IPS DF 6.9 (cell line): ENCODE measurements at places on chromosomes 2 and 18.

GRCh38 chr2:31087491-31087890, 50.7 kb downstream of the GALNT14 start:
- no peak for DNase-seq

- DNase-seq = no peak
Measured at GRCh38 chr2:190932514-190932913, 51.9 kb downstream of the GLS start.

GRCh38 chr2:200393191-200393590, 86.7 kb downstream of the SPATS2L start:
- DNase-seq = no peak

- DNase-seq = no peak
Measured at GRCh38 chr2:12824778-12825379, 108.1 kb downstream of the TRIB2 start.

- no peak for DNase-seq
Measured at GRCh38 chr2:17190527-17190926, 327.7 kb downstream of the RAD51AP2 start.

DNA sequence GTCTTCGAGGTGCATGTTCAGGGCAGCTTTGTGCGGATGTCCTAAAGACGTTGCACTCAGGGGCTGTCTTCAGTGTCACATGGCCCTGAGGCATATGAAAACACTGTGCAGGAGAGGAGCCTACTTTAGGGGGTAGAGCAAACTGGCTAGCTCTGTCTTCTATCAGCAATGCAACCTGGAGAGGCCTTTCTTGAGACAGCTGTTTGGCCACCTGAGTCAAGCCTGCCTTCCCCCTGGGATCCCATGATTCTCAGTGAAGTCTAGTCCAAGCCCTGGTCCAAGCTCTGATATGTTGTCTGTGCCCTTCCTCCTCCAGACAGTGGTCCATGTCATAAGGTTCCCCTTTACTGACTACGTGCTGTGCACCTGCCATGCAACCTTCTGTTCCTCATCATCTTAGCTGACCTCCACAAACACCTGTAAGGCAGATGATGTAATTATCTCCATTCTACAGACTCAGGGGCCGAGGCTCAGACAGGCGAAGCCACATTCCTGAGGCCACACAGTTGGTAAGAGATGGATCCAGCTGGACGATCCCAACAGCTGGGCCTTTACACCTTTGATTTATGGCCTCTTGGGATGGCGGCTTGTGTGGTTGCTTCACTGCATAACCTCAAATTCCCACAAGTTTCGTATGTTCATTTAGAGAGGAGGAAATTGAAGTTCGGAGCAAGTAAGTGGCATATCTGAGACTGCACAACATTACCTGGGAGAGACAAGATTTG, 109.9 kb downstream of the COPS8 start:
- no peak for DNase-seq

- no peak for DNase-seq
Measured at GRCh38 chr2:69797836-69798289, 31.6 kb upstream of the GMCL1 start.
